ENCODE measurements at places on chromosomes 11 and 22. TPM values are rescaled to one million over a fixed set of nuclear protein-coding genes. Genes with fewer than 3 reads are reported as not detected.

Gene UBQLN3
- not detected for polyA plus RNA-seq

Gene MMP1
- polyA plus RNA-seq = 0.28 TPM

Gene DCDC1
- polyA plus RNA-seq = not detected

Gene OR51B4
- not detected for polyA plus RNA-seq

Gene SLC22A9
- not detected for polyA plus RNA-seq

Gene CCDC157
- polyA plus RNA-seq = 0.88 TPM

Gene SCUBE2
- 0.22 TPM for polyA plus RNA-seq

Gene GNAZ
- 2.1 TPM for polyA plus RNA-seq

Gene ZNF215
- 0.19 TPM for polyA plus RNA-seq

Gene KCNK4
- not detected for polyA plus RNA-seq

Gene GTPBP1
- polyA plus RNA-seq = 13.5 TPM

Gene MAPK12
- 23.0 TPM for polyA plus RNA-seq

Gene XNDC1N
- polyA plus RNA-seq = 1.5 TPM

Gene GLYATL1
- polyA plus RNA-seq = 0.06 TPM

Gene PACSIN3
- 209 TPM for polyA plus RNA-seq

Gene PHOX2A
- polyA plus RNA-seq = not detected

Gene CDCA5
- 0.80 TPM for polyA plus RNA-seq

Gene RAG2
- not detected for polyA plus RNA-seq

Gene ADM2
- polyA plus RNA-seq = 0.29 TPM

Gene C2CD2L
- 11.6 TPM for polyA plus RNA-seq

Gene TFIP11
- polyA plus RNA-seq = 22.4 TPM

Gene PANX2
- 0.07 TPM for polyA plus RNA-seq

Gene PIK3IP1
- 3.7 TPM for polyA plus RNA-seq

Gene GDPD4
- polyA plus RNA-seq = not detected

Gene FGF4
- polyA plus RNA-seq = not detected

Gene ANO9
- 0.13 TPM for polyA plus RNA-seq

Gene OR5AS1
- not detected for polyA plus RNA-seq

Gene E2F8
- polyA plus RNA-seq = 0.87 TPM

Gene NCF4
- 10.5 TPM for polyA plus RNA-seq

Gene CNIH2
- polyA plus RNA-seq = 0.44 TPM

Gene ZNF280B
- 0.01 TPM for polyA plus RNA-seq

Gene TTLL1
- polyA plus RNA-seq = 5.7 TPM

Gene TMEM132A
- polyA plus RNA-seq = 10.0 TPM

Gene SMIM35
- not detected for polyA plus RNA-seq

Gene OR51I1
- polyA plus RNA-seq = not detected

Gene P2RX6
- 0.07 TPM for polyA plus RNA-seq

Gene DGAT2
- polyA plus RNA-seq = 9.2 TPM

Gene HPS5
- polyA plus RNA-seq = 5.3 TPM

Gene XRCC6
- polyA plus RNA-seq = 185 TPM

Gene MADD
- polyA plus RNA-seq = 24.4 TPM

Gene PATE4
- polyA plus RNA-seq = not detected

Gene RNF26
- polyA plus RNA-seq = 13.2 TPM

Gene FLRT1
- polyA plus RNA-seq = 0.22 TPM

Gene OR52H1
- not detected for polyA plus RNA-seq

Gene BARX2
- polyA plus RNA-seq = not detected

Gene ZNF70
- 2.1 TPM for polyA plus RNA-seq

Gene SEZ6L
- polyA plus RNA-seq = 0.01 TPM

Gene NRGN
- 7.3 TPM for polyA plus RNA-seq

Gene GSTT2B
- polyA plus RNA-seq = 25.4 TPM

Gene CCDC87
- polyA plus RNA-seq = 0.14 TPM

Gene ZNRF3
- 1.8 TPM for polyA plus RNA-seq

Gene CHRM1
- not detected for polyA plus RNA-seq

Gene LARGE2
- polyA plus RNA-seq = 0.23 TPM

Gene FOLR2
- 10.8 TPM for polyA plus RNA-seq

Gene PKDREJ
- polyA plus RNA-seq = 0.07 TPM

Gene INPP5J
- polyA plus RNA-seq = 7.9 TPM

Gene IGSF22
- 0.44 TPM for polyA plus RNA-seq

Gene SSTR3
- not detected for polyA plus RNA-seq
